Activated naive CD8-positive, alpha-beta T cell treated with anti-CD3 and anti-CD28 coated beads, Interleukin-2, amount 50 U/mL, for 24 hours (primary cell): ENCODE measurements at places on chromosomes 16 and 17.

DNA sequence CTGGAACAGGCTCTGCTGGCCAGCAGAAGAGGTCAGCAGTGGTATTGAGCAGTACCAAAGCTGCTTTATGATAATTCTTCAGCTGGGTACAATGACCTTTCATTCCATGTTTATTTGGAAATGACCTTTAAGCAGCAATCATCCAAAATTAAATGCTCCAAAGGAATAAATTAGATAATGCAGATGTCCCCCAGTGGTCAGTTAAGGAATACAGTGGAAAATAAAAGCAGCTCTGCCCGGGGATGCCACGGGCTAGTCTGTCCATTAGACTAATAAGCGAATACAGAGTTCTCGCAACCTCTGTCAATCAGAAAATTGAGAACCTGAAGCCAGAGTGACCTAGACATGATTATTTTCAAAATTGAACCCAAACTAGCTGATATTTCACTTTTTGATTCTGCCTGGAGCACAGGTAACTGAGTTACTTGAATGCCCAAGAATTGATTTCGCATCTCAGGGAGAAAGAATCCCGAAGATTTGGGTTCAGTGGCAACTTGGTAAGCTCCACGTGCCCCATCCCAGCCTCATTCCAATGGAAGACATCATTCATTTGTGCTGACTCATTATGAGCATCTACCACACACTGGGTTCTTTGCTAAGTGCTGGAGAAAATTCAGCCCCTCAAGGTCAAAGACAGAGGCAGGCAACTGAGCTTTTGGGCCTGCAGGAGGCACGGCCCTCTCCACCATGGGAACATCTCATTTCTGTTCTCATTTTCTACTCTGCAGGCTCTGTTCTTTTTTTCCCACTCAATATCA, 34.4 kb upstream of the SLC39A11 start:
- DNase-seq, result no peak

- DNase-seq, result no peak
Measured at GRCh38 chr16:12757546-12757945, 46.1 kb downstream of the CPPED1 start.

DNA sequence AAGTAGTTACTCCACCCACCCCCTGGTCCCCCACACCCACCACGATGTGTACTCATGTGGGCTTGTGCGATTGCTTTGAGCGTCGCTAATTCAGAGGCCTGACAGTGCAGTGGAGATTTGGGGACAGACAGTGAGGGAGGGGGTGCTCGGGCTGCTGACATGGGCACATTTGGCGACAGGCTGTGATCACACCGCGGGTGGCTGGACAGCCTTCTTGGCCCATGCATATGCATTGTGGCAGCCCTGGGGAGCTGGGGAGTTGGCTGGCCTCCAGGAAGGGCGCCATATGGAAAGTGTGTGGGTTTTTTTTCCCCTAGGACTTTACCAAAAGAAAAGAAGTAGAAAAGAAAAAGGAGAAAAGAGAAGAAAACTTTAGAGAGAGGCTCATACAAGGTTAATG, 275.5 kb upstream of the N4BP1 start:
- DNase-seq, result no peak

GRCh38 chr16:13307851-13308250, 406.5 kb downstream of the SHISA9 start:
- DNase-seq, result no peak

- DNase-seq, result no peak
Measured at GRCh38 chr16:19745286-19746010, 27.4 kb downstream of the IQCK start.

- DNase-seq, result no peak
Measured at GRCh38 chr17:19939993-19940721, 37.5 kb downstream of the AKAP10 start.

GRCh38 chr17:82108961-82109475, 11.0 kb upstream of the FASN start:
- no peak for DNase-seq

- no peak for DNase-seq
Measured at GRCh38 chr17:30716461-30717290, 107.8 kb downstream of the CRLF3 start.

DNA sequence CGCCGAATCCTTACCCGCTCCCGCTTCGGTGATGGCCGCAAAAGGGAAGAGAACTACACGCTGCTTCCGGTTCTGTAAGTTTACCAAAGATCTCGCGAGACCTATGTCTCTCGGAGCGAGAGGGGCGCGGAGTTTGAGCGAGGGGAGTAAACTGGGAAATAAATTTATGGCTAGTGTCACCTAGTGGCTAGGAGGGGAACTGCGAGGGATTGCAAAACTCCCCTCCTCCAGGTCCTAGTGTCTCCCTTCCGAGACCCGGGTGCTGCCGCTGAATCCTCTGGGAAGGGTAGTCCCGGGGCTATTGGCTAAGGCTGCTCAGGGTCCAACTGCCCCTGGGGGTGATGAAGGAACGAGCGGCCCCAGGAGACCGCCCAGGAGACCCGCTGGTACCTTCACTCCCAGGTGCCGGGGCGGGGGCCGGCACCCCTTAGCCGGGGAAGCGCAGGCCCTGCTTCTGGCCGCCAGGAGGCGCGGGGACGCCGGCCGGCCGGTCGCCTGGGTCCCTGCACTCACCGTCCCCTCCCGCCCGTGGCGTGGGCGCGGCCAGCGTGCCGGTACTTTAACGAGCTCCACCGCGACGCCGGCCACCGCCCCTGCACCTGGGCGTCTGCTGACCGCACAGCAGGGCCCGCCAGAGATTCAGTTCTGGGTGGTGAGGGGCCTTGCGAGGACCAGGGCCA, at the start of gene RPL26:
TSS of gene RPL26 (minus strand) at position 51 of the 680 bp plus-strand sequence. CDS start 883 bp downstream, outside the sequence.
- peak; percentile 92 for DNase-seq

- no peak for DNase-seq
Measured at GRCh38 chr17:36901506-36901905, 35.8 kb upstream of the LHX1 start.

DNA sequence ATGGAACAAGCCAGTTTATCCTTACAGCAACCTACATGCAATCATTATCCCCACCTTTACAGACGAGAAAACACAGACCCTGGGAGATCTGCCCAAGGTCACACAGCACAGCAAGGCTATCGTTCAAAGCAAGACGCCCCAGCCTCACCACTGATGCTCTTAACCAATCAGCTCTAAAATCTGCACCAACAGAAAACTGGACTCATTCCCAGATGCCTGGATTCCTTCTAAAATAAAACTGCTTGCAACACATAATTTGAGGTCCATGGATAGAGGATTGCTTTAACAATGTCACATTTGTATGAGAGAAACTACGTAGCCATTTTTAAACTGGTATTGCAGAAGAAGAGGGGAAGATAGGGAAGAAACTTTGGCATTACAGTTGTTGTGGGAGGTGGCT, 6.8 kb downstream of the COTL1 start:
- DNase-seq, result no peak

DNA sequence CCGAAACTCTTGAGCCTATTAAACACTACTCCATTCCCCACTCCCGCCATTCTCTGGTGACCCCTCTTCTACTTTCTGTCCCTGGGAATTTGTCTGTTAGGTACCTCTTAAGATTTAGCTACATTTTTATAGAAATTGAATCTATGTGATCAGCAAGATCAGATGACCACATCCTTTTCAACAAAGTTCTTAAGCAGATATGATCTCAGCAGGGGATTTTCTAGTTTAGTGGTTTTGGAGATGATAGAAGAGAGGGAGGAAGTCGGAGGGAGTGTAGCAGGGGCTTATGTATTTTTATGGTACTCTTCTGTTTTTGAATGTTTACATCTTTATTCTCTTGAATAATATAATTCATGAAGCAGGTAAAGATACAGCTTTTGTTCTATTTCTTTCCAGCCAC, 40.8 kb downstream of the RPA1 start:
- DNase-seq, result no peak

- no peak for DNase-seq
Measured at GRCh38 chr16:27322858-27323780, 9.3 kb downstream of the IL4R start.

DNA sequence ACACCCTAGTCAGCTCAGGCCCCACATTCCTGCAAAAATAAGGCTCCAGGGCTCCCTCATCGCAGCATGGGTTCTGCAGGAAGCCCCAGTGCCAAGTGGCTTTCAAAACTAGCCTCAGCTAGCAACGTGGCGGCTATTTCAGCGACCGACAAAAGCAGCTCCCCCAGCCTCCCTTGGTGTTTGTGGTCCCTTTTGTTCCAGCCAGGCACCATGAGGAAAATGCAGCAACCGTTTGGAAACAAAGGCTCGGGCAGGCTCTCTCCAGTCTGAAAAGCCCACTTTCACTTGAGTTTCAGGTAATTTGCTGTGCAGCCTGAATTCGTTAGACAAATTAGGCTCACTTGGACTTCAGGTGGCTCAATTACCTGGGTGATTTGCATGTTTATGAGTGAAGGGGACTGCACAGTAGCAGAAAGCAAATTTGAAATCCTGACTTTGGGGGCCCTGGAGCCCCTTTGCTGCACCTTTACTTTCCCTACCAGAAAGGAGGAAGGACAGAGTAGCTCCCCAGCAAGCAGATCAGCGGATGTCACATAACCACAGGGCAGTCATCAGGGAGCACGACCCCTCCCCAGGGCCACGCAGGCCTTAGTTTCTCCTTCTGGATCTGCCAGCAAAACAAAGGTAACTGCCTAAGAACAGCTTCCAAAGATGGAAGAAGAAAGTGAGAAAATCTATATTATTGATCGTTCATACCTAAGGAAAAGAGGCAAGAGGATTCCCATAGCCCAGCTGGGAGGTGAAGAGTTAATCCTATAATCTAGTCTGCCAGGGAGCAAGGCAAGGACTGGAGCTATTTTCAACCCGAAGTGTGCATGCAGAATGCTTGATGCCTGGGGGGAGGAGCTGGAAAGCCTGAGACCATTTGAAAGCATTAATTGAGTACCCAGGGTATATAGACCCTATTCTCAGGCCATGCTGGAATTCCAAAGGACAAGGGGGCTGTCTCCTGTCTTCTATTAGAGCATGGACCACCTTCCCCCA, 143.1 kb upstream of the SDK2 start:
- no peak for DNase-seq

GRCh38 chr16:51822471-51822870, 671.4 kb upstream of the SALL1 start:
- DNase-seq, result no peak

DNA sequence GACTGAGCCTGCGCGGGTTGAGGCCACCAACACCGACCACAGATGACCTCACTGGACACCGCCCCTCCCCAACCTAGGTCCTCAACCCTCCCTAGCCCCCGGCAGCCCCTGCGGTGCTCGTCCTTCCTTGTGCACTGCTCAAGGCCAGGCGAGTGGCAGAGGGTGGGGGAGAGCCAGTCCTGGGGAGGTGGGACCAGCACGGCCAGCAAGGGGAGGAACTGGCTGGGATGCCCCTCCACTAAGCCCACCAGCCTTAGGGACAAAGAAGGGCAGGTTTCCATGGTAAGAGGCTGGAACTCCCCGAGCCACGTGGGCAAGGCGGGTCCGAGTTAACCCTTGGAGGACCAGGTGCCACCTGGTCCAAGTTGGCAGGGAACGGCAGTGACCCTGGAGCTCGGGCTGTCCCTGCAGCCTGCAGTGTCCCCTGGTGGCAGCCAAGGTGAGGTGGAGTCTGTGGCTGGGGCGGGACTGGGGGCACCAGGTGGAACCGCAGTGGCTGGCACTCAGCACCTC, 9.2 kb downstream of the FSCN2 start:
- no peak for DNase-seq

GRCh38 chr17:74380959-74381808, 13.9 kb downstream of the GPR142 start:
- no peak for DNase-seq

GRCh38 chr16:69818891-69819545, 56.9 kb downstream of the WWP2 start:
- DNase-seq, result no peak

- no peak for DNase-seq
Measured at GRCh38 chr16:72936408-72936807, 111.5 kb downstream of the ZFHX3 start.

- DNase-seq, result peak; percentile 70
Measured at GRCh38 chr17:58317421-58318064, 11.1 kb downstream of the TSPOAP1 start.

DNA sequence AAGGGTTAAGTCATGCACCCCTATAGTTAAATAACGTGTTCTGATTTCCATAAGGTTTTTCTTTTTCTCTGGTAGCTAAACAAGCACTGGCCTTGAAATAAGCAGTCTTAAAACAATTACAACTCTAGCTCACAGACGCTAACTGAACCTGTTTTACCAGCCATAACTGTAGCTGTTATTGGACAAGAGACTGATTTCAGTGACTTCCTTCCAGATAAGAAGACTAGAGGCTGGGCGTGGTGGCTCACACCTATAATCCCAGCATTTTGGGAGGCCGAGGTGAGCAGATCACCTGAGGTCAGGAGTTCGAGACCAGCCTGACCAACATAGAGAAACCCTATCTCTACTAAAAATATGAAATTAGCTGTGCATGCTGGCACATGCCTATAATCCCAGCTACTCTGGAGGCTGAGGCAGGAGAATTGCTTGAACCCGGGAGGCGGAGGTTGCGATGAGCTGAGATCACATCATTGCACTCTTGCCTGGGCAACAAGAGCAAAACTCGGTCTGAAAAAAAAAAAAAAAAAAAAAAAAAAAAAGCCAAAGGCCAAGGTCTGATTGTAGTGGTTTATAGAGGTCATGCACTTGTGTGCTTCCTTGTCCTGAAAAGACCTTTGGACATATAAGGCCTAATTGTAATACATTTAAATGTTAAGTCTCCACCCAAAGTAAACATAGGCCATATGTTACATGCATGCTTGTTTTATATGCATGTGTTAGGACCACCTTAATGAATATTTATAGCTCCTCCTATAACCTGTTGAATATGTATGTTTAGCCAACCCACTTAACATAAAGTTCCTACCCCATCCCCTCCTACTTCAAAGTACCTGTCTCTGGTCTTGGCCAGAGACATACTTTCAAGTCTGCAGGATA, 319.5 kb upstream of the CA10 start:
- DNase-seq, result no peak

GRCh38 chr17:64411999-64412771, 21.5 kb upstream of the PECAM1 start:
- peak; percentile 18 for DNase-seq

- DNase-seq, result no peak
Measured at GRCh38 chr17:7852919-7853690, 1.8 kb upstream of the TMEM88 start.

DNA sequence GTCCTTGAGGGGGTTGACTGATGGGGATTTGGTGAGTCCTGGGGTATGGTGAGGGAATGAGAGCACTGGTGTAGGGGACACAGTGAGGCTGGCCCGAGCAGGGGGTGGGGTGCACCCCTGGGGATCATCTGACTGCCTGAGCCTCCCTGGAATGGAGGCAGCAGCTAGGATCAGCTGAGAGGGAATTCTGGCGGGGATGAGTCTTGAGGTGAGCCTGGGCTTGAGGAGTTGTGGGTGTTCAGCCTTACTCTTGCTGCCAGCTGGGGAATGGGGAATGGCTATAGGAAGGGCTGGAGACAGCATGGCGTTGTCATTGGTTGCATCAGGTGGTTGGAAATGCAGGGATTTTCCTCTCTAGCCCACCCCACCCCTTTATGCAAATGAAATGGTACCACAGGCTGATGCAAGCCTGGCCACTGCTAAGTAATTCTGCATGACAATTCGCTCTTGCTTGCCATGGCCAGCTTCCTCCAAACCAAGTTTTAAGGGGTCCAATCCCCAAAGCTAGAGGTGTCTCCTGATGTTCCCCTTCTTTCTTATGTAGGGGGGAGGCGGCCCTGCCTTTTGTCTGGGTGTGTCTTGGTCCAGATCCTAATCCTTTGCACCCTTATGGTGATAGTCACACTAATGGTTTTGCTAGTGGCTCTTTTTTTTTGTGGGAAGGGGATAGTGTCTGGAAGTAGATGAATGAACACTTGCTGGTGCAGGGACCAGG, 7.5 kb downstream of the NFE2L1 start:
- DNase-seq, result peak; percentile 68
